ENCODE measurements at places on chromosomes 4 and X.

GRCh38 chr4:153426207-153426885 is 39.8 kb upstream of the TMEM131L start:
- no peak for DNase-seq

GRCh38 chrX:49309401-49309981 is 6.0 kb downstream of the GAGE10 start:
- peak; percentile 77 for DNase-seq

- peak; percentile 88 for DNase-seq
Measured at GRCh38 chr4:25223802-25224375, 9.9 kb upstream of the PI4K2B start.

GRCh38 chr4:53928825-53929224 is 135.6 kb downstream of the CHIC2 start:
- DNase-seq, result no peak

DNA sequence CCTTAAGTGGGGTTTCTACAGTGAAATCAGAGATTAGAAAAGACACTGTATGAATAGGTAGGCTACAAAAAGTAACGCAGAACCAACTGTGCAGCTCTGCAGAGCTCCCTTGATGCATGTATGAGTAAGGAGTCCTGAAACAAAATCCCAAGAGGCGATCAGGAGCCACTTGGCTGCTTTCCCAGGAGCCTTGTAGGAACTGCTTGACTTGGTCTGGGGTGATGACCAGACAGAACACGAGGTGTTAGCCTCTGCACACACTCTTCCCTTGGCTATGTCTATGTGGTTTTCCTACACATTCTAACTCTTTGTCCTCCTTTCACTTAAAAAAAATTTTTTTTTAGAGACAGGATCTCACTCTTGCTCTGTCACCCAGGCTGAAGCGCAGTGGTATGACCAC is 22.8 kb upstream of the AP1S2 start:
- no peak for DNase-seq

- no peak for DNase-seq
Measured at GRCh38 chr4:4704267-4704666, 155.2 kb upstream of the MSX1 start.

- no peak for DNase-seq
Measured at GRCh38 chrX:151363316-151363715, 33.7 kb upstream of the VMA21 start.

DNA sequence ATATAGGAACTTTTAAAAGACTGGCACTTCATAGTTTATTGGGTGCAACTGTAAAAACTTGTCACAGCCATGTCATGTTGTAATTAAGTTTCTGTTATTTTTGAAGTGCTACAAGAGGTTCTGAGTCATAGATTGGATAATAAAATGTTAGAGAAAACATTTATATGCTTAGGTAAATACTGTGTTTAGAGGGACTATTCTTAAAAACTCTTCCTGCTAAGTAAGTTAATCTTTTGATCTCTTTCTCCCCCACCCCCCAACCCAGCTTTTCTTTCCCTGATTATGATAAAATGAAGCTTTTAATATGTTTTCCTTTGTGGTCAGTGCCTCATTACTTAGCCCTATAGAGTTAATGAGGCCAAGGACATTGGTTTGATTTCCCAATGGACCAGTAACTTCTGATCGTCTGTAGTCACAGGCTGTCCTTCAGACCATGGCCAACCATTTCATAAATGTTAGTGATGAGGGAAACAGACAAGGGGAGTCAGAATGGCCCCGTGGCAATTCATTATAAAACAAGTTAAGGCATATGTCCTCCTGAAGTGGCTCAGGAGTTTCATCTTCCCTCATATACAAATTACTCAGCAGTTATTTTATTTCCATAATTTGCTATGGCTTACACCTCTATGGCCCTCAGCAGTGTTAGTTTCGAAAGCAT is 3.9 kb upstream of the PDLIM5 start:
- DNase-seq, result no peak

DNA sequence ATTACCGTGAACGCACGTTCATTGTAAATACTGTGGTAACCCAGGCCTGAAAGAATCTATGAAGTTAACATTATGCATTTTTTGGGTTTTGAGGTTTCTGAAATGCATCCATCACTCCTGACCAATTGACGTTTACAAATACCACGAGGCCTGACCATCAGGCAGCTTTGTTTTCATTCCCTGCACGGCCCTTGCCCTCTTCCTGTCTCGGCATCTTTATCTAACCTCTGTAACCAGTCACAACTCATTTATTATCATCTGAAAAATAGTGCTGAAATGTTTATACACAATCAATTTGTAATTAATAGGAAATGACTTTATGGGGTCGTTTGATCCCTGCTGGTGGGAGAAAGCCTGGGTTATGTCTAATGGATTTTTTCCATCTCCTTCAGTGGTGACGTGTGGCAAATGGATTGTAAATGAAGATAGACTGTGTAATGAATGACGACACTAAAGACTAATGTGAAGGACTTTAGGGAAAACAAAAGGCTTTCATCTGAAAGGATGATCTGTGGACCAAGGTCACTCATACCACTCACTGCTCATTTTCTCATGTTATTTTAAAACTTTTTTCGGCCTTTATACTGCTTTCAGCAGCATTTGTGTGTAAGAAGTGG is 102.7 kb upstream of the SORBS2 start:
- DNase-seq, result no peak

DNA sequence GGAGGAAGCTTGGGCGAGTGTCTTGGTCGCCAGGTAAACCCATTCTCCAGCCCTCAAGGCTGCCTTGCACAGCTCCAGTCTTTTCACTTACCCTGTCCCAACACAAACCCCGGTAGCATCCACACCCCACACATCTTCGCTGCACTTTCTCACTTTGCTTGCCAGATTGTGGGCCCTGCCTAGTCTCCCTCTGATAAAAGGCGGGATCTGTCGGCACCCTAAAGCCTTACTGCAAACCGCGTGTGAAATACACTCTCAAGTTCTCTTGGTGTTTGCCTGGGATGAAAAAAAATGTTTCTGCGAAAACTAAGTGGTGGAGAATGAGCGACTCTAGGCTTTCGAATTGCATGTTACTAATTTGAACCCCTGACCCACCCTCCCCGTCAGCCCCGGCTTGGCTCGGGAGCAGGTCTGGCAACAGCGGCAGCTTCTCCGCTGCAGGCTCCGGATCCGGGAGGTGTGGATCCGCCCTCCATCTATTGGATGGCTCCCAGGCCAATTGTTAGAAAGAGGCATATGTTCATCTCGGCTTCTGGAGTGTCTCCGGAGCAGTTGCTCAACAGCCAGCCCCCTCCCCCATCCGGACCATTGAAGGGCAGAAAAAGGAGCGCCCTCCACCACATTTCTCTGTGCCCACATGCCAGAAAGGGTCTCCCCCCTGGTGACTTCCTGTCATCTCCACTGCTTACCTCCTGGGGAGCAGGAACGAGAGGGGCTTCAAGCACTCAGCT is 3.0 kb upstream of the CITED1 start:
- DNase-seq, result peak; percentile 88

DNA sequence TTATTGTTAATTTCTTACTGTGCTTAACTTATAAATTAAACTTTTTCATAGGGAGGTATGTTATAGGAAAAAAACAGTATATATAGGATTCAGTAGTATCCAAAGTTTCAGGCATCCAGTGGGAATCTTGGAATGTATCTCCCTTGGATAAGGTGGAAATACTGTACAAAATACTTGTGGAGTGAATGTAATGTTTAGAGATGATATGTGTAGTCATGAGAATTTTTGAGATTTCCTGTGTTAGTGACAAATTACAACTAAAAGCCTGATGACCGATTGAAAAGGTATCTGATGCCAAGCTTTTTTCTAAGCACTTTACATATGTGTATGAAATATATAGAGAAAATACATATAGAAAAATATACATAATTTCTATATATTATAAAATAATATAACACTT is 69.2 kb downstream of the STK32B start:
- DNase-seq, result no peak

DNA sequence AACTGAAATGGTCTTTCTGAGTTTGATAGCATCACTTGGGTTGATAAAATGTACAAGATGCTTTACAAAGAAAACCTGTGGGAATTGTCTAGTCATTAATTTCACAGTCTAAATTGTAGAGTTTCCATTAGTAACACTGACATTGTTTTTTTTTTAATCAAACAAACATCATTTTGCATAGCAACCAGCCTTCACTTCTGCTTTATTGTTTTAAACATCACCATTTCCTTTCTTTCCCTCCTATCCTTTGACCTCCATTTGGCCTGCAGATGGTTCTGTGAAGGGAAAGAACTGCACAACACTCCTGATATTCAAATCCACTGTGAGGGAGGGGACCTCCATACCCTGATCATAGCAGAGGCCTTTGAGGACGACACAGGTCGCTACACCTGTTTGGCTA is 171.1 kb downstream of the PALLD start:
- DNase-seq, result no peak

DNA sequence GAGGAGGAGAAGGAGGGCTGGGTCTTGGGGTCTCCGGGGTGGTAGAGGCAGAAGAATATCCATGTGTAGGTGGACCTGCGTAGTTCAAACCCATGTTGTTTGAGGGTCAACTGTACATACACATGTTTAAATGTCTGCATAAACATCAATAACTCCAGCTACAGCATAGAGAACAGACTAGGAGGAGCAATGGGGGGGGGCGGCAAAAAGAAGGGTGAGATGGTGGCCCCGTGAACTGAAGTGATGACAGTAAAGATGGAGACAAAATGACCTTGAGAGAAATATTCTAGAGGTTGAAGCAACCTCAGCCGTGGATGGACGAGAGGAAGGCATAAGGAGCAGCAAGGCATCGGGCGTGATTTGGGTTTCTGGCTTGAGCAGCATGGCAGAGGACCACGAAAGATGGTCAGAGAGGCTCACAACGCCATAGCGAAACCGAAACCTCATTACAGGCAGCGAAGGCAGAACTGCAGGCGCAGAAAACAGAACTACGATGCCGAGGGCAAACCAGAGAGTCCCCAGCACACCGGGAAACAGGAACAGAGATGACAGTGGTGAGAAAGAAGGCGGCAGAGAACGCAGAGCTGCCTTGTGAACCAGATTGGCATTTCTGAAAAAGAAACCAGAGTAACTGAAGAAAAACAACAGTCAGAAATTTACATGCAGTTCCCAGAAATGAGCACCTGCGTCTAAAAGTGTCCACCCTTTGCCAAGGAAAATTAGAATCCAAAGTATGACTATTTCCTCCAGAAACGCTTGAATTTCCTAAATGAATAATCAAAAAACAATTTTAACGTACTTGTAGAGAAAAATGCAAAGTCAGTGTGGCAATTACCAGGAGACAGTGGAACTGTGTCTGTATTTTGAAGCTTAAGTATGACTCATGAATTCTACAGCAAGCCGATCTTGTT is 50.3 kb upstream of the ENPP6 start:
- peak; percentile 33 for DNase-seq

- no peak for DNase-seq
Measured at GRCh38 chr4:184845367-184846021, 19.7 kb upstream of the ACSL1 start.

DNA sequence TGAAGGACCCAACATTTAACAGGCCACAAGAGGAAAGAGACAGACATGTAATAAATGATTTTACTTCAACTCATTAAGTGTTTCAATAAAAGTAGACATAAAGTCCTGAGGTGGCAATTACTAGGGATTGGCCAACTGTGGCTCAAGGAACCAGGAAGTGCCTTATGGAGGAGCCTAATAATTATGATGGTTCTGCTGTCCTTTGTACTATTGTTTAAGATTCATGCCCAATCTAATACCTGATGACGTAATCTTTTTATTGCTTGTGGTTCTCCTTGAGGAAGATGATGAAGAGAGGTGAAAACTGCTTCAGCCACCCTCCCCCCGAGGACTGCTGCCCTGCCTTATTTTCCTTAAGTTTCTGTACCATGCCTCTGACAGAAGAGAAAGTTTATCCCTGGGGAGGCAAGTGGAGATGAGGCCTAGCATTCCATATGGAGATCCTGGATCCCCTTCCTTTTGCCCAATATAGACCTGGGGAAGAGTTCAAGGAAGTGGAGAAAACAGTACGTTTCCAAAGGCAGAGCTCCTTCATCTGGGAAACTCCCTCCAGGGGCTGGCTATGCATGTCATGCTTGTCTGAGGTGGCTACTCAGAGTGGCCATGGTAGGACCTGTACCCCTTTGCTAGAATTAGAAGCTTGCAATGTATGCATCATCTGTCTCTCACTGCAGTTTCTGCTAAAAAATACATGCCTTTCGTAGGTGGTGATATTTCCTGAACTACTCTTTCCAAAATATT is 56.8 kb upstream of the FAT1 start:
- no peak for DNase-seq

- no peak for DNase-seq
Measured at GRCh38 chr4:11566444-11567022, 137.8 kb upstream of the HS3ST1 start.

- peak; percentile 77 for DNase-seq
Measured at GRCh38 chr4:26330946-26331345, 10.1 kb downstream of the RBPJ start.

- DNase-seq, result no peak
Measured at GRCh38 chrX:72031634-72032033, 100.1 kb downstream of the RTL5 start.

DNA sequence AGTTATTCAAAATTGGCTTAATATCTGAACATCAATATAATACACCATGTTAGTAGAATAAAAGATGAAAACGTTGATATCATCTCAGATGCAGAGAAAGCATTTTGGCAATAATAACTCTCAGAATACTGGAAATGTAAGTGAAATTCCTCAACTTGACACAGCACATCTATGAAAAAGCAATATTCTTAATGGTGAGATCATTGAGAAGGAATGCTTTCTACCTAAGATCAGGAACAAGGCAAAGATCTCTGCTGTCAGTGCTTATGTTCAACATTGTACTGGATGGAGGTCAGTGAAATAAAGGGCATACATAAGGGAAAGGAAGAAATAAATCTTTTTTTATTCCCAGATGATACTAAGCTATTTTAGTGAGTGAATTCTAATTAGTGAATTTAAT is 40.6 kb downstream of the MRPL1 start:
- no peak for DNase-seq

- DNase-seq, result no peak
Measured at GRCh38 chr4:80431203-80431965, 95.9 kb downstream of the CFAP299 start.

GRCh38 chr4:749698-750666 is 44.4 kb downstream of the PCGF3 start:
- DNase-seq, result no peak

DNA sequence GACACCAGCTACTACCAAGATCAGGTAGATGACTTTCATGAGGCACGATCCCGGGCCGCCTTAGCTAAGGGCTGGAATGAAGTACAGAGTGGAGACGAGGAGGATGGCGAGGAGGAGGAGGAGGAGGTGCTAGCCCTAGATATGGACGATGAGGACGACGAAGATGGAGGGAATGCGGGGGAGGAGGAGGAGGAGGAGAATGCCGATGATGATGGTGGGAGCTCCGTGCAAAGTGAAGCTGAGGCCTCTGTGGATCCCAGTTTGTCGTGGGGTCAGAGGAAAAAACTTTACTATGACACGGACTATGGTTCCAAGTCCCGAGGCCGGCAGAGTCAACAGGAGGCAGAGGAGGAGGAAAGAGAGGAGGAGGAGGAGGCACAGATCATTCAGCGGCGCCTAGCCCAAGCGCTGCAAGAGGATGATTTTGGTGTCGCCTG is 481 bp downstream of the UTP3 start:
- peak; percentile 10 for DNase-seq

DNA sequence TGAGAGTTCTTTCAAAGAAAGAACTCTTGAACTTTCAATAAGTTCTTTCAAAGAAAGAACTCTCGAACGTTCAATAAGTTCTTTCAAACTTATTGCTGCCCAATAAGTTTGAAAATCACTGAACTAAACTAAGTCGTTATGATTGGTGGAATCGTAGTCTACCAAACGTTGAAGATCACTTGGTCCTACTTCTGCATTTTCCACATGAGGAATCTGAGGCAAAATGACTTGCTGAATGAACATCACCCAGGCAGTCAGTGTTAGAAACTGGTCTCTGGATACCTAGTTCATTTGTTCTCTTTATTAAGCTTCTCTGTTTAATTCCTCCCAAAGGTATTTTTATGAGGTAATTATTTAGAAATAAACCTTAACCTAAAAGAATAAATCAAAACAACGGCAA is 7.1 kb upstream of the CNOT6L start:
- DNase-seq, result no peak

All from mesendoderm (in vitro differentiated cells).